ENCODE measurements at places on chromosomes 7 and 10.

GRCh38 chr10:104142081-104142480 lies 20.1 kb downstream of the SFR1 start:
- DNase-seq: no peak

DNA sequence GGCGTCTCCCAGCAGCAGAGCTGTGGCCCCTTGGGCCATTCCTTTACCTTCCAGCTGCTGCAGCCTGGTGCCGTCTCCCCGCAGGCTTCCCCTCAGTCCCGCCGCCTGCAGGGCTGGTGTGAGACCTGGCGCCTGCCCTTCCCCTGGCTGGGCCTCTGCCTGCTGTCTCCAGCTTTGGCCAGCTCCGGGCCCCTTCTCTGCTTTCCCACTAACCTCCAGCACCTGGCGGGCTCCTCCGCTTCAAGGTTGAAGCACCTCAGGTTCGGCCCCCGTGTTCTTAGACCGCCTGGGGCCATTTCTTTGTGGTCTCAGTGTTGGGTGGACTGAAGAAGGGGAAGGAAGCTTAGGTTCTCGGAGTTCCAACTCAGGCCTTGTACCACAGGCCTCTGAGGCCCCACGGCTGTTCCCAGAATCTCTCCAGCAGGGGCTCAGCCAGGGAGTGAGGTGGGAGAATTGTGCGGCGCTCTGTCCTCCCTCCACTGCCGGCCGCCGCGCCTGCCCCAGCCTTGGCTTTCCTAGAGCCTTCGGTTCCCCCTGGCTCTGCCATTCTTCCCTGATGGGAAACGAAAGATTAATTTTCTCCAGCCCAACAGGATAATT lies 30.3 kb downstream of the GBX1 start:
- DNase-seq: no peak

DNA sequence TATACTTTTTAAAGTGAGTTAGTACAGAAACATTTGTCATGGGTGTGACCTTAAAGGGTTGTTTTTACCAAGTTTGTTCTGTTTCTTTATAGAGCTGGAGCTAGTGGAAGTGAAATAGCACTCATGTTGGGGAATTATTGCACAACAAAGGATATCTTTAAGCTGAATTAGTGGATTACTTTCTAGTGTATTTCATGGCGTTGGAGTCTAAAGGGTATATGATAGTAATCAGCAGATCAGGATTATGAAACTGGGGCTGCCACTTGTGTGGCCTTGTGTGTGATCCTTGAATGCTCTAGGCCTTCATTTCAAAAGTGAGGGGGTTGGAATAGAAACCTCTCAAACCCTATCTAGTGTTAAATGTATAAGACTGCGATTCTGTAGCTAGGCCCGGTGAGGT lies 123.6 kb downstream of the LYZL1 start:
- DNase-seq: no peak

GRCh38 chr7:36107926-36108631 lies 45.0 kb upstream of the EEPD1 start:
- DNase-seq: no peak

DNA sequence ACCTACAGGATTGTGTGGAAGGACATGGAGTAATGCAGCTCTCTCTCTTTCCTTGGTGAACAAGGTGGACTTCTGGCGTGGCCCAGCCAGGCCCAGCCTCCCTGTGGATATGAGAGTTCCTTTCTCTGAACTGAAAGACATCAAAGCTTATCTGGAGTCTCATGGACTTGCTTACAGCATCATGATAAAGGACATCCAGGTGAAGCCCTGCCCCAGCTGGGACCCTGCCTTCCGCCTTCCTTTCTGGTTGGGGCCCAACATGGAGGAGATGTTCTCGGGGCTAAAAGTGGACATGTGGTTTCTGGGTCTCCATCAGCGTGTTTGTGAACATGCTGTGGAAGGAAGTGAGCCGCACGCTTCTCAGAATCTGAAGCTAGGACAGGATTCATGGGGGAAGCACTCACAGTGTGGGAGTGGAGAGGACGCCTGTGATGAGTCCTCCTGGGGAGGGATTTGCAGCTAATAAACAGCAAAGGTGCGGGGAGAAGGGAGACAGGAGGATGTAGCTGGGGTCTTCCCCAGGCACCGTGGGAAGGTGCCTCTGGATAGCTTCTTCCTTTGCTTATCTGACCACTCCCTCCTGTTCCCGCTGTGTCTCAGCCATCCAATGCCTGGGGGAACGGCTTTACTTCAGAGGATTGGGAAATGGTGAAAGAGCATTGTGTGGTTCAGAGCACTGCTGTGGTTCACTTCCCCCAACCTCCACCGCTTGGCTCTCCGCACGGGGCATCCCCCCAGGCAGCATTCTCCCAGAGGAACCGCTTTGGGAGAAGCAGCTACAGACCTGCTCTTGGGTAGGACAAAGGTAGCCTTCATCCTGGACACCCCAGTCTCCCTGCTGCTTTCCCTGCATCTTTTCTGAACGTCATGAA lies 5.5 kb downstream of the CPA5 start:
- DNase-seq: no peak

DNA sequence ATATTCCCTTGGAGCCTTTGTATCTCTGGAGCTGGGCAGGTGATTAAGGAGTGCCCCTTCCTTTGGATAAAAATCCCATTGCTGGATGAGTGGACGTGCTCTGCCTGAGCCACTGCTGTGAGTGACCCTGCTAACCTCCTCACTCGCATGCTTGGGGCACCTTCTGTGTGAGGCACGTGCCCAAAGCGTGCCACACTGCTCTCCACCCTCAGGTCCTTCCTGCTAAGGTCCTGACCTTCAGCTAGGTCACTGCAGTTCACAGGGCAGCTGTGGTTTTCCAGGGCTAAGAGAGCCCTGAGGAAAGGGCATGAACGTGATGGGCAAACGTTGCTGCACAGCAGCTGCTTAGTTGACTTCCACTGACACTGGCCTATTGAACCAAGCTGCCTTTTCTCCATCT lies 204.4 kb upstream of the COBL start:
- DNase-seq: no peak

- no peak for DNase-seq
Observed at GRCh38 chr7:24158975-24159374, 125.0 kb upstream of the NPY start.

DNA sequence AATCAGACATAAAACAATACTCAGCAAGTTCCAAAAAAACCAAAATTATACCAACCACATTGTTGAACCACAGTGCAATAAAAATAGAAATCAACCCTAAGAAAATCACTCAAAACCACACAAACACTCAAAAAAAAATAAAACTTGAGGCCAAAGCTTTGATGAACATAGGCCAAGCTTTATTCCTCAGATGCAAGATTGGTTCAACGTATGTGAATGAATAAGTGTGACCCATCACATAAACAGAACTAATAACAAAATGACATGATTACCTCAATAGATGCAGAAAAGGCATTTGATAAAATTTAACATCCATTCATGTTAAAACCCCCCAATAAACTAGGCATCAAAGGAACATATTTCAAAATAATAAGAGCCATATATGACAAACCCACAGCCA lies 506.1 kb upstream of the FZD8 start:
- DNase-seq: no peak

DNA sequence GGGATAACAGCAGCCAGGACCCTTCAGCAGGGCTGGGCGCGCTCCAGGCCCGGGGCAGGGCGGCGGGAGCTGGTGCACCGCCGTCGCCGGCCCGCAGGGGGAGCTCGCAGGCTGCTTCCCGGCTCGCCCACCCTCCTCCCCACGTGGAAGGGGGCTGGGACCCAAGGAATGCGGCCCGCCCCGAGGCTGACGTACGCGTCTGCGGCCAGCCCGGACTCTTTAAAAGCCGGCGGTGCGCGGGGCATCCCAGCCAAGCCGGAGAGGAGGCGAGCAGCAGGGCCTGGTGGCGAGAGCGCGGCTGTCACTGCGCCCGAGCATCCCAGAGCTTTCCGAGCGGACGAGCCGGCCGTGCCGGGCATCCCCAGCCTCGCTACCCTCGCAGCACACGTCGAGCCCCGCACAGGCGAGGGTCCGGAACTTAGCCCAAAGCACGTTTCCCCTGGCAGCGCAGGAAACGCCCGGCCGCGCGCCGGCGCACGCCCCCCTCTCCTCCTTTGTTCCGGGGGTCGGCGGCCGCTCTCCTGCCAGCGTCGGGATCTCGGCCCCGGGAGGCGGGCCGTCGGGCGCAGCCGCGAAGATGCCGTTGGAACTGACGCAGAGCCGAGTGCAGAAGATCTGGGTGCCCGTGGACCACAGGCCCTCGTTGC lies at the start of gene PFKFB3:
Gene PFKFB3 (plus strand): TSS at position 249 of the 647 bp plus-strand sequence. CDS start 329 bp downstream, at position 578.
- DNase-seq: peak; percentile 89

GRCh38 chr7:55024776-55025175 lies 6.0 kb downstream of the EGFR start:
- DNase-seq: peak; percentile 61

DNA sequence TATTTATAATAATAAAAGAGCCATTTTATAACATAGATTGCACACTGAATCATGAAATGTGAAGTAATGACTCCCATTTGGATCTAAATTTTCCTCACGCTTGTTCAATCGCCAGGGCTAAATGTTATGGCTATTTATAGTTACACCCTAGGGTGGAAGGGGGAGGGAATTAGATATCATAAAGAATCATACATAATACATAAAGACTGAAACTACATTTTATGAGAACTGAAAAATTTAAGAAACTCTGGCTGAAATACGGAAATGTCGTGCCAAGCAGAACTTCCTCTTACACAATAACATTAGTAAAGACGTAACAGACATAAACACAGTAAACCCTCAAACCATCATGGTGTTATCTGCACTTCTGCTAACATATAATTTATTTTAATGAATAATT lies 327.5 kb upstream of the PHF14 start:
- no peak for DNase-seq

DNA sequence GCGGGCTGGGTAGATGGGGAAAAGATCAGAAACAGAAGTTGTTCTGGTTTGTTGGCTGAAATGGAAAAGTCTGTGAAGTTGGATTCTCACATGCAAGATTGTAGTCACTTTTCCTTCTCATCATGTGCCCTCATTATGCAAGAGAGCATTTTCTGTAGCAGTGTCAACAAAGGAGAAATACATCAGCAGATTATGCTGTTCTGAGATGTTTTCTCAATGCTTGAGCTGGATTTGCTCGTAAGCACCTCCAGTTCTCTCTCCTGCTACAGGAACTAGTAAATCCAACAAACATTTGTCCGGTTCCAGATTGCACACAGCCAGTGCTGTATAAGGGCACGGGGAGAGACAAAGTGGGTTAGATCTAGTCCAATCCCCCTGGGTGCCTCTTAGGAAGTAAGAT lies 90.0 kb downstream of the GATA3 start:
- DNase-seq: no peak

DNA sequence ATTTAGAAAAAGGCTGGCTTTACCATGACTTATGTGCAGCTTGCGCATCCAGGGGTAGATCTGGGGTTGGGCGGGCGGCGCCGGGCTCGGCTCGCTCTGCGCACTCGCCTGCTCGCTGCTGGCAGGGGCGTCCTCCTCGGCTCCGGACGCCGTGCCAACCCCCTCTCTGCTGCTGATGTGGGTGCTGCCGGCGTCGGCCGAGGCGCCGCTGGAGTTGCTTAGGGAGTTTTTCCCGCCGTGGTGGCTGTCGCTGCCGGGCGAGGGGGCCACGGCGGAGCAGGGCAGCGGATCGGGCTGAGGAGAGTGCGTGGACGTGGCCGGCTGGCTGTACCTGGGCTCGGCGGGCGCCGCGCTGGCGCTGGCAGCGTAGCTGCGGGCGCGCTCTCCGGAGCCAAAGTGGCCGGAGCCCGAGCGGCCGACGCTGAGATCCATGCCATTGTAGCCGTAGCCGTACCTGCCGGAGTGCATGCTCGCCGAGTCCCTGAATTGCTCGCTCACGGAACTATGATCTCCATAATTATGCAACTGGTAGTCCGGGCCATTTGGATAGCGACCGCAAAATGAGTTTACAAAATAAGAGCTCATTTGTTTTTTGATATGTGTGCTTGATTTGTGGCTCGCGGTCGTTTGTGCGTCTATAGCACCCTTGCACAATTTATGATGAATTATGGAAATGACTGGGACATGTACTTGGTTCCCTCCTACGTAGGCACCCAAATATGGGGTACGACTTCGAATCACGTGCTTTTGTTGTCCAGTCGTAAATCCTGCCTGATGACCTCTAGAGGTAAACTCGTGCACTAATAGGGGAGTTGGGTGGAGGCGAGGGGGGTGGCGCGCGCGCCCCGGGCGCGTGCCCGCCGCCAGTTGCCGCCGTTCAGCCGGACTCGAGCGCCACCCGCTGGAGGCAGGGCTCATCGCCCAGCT lies at the start of gene HOXA5:
Gene HOXA5 (minus strand): TSS at position 659 of the 927 bp plus-strand sequence. CDS start 74 bp downstream, at position 585.
- DNase-seq: peak; percentile 91

- DNase-seq: no peak
Observed at GRCh38 chr10:44424298-44424697, 39.4 kb upstream of the CXCL12 start.

DNA sequence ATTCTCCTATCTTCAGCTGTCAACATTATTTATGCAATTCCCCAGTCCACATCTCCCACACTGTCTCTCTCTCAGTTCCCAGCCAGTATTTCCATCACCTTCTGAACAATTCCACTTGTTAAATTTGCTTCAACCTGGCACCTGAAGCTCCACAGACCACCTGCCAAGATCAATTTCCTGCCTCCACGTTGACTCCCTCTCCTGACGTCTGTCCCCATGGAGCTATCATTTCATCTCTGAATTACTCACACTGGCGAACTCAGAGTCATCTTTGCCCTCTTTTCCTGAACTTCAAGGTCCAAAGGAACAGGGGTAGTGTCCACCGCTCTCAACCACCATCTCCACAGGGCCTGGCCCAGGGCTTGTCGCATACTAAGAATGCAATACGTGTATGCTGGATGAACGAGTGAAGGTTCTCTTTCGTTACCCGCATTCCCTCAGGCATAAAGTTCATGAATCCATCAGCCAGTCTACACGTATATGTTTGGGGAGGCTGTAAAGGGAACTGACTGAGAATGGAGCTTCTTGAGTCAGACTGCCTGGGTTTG lies 183.3 kb downstream of the JCAD start:
- peak; percentile 48 for DNase-seq

DNA sequence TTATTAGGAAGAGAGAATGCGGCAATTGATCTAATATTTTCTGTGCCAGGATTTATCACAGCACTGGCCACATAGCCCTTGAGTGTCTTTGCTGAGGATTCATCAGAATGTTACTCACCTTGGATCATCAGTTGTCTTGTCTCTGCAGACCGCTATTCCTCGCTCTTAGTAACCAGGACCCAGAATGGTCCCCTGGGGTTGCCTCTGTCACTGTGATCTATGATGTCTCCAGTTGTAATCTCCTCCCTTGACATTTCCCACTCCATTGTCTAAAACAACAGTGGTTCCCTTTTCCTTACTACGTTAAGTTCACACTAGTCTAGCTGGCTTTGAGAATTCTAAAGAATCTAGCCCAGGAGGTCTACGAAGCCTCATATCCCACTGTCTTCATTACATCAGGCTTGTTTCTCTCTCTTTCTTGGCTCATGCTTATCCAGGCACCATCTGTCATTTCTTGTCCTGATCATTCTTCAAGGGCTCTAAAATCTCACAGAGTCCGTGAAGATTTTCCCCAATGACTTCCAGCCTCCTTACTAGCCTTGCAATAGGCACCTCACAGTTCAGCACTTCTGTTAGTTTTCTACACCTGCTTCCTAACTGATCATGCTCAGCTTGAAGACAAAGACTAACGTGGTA lies 125.8 kb downstream of the CUBN start:
- no peak for DNase-seq
